Activated CD8-positive, alpha-beta T cell treated with anti-CD3 and anti-CD28 coated beads, Interleukin-2, amount 10 ng/mL, durations not matched to agents 7 days and 5 days (primary cell): ENCODE measurements at places on chromosomes 7 and 10. TPM values are rescaled to one million over a fixed set of nuclear protein-coding genes. Genes with fewer than 3 reads are reported as not detected.

GRCh38 chr7:3951316-3952055 is 650.4 kb downstream of the SDK1 start:
- H3K4me1 ChIP-seq = no peaks in the 10 kb centered on the region
- H3K36me3 ChIP-seq = no peaks in the 10 kb centered on the region
- no peak overlapping the region for H3K27ac ChIP-seq
- H3K4me3 ChIP-seq = no peak overlapping the region
- no peaks in the 10 kb centered on the region for H3K27me3 ChIP-seq

GRCh38 chr7:28149291-28150101 is 31.1 kb downstream of the JAZF1 start:
- H3K4me1 ChIP-seq = peaks cover 25% of the 10 kb centered on the region
- DNase-seq = no peak
- H3K36me3 ChIP-seq = no peaks in the 10 kb centered on the region
- no peak overlapping the region for H3K4me3 ChIP-seq

DNA sequence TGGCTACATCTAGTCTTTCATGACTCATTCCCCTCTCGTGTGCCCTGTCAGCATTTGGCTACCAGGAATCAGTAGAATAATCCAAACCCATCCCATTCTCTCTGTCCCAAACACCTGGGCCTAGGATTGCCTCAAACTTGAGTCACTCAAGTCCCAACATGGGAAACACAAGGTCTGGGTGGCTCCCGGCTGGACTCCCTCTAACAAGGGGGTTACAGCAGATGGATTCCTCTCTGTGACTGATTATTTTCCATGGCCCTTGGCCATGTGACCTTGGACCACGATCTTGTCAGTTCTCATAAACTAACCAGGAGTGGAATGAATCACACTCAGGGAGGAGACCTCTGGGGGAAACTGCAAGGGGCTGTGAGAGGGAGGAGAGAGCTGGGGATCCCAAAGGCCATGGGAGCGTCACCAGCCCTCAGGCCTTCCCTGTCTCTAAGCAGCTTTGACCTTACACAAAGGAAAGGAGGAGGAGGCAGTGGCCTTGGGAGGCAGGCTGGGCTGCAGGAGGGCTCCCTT is 533.1 kb downstream of the KCNMA1 start:
- H3K27ac ChIP-seq = no peak overlapping the region
- H3K4me1 ChIP-seq = no peaks in the 10 kb centered on the region
- no peak for DNase-seq
- H3K27me3 ChIP-seq = no peaks in the 10 kb centered on the region
- H3K4me3 ChIP-seq = no peak overlapping the region

DNA sequence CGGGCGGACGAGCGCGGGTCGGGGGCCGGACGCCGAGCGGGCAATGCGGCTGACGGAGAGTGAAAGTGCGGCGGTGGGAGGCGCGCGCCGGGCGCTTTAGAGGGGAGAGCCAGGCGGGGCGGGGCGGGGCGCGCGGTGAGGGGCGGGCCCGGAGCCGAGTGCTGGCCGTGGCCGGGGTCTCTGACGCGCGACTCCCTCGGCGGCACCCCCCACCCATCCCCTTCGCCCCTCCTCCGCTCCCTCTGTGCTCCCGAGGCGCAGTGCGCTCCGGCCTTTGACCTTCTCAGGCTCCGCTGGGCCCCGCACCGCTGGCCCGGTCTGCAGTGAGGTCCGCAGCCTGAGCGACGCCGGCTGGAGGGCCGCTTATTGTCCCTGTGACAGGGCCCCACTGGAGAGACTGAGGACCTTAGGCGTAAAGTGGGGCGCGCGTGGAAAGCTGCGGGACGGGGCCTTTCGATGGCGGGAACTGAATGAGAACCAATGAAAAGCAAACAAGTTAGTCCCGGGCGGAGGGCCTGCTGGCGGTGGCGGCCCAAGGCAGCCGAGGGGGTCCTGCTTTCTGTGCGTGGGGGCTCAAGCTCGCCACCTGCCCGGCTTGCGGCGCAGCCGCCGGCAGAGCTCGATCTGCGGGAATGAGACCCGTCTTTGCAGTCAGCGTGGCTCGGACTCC is at the start of gene CXCL12:
Gene CXCL12 (minus strand): TSS at position 72 of the 670 bp plus-strand sequence. CDS start 92 bp downstream, outside the sequence.
- peak within 1 kb of the TSS; percentile 28 for H3K4me3 ChIP-seq
- no peaks in the 10 kb centered on the region for H3K36me3 ChIP-seq
- peaks cover 7% of the 10 kb centered on the region for H3K4me1 ChIP-seq

- H3K4me3 ChIP-seq = no peak overlapping the region
- DNase-seq = no peak
- no peaks in the 10 kb centered on the region for H3K36me3 ChIP-seq
- no peaks in the 10 kb centered on the region for H3K27me3 ChIP-seq
These were observed 407.7 kb downstream of the PARD3 start for GRCh38 chr10:34407324-34407805.

DNA sequence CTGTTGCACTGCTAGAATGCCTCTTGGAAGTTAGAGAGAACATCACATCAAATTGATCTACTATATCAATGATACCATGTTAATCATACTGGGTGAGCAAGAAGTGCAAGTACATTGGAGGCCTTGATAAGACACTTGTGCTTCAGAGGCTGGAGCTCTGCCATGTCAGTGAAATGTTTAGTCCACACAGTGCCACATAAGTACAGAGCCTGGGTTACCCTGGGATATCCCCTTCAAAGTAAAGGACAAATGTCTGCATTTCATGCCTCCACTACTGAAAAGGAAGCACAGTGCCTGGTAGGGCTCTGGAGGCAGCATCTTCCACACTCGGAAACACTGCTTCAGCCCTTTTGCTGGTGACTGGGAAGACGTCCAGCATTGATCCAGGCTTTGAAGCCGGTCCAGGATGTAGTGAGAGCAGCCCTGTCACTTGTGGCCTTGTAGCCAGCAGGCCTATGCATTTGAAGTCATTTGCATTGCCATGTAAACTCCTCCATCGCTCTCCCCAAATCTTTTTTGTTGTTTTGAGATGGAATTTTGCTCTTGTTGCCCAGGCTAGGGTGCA is 15.7 kb upstream of the STN1 start:
- H3K4me3 ChIP-seq = no peak overlapping the region
- no peak overlapping the region for H3K27ac ChIP-seq
- H3K27me3 ChIP-seq = peaks cover 2% of the 10 kb centered on the region
- no peak for DNase-seq
- no peaks in the 10 kb centered on the region for H3K4me1 ChIP-seq
- H3K36me3 ChIP-seq = no peaks in the 10 kb centered on the region

DNA sequence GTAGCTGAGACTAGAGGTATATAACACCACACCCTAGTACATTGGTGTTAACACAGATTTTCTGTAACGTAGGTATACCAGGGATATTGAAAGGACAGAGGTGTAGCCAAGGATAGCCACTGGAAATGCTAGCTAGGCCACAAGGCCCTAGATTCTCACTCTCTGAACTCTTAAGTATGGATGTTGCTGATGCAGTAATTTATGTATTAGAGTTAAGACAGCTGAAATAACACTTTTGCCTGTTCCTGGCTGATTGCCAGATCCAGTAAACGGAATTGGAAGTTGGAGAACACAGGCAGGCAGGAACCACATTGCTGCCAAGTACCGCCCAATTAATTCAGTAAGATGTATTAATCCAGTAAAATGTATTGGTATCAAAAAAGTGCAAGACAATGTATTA is 1.8 kb downstream of the CALU start:
- no peak overlapping the region for H3K4me3 ChIP-seq
- no peak overlapping the region for H3K27ac ChIP-seq
- H3K27me3 ChIP-seq = no peaks in the 10 kb centered on the region
- H3K36me3 ChIP-seq = peaks cover 29% of the 10 kb centered on the region
- no peak for DNase-seq

DNA sequence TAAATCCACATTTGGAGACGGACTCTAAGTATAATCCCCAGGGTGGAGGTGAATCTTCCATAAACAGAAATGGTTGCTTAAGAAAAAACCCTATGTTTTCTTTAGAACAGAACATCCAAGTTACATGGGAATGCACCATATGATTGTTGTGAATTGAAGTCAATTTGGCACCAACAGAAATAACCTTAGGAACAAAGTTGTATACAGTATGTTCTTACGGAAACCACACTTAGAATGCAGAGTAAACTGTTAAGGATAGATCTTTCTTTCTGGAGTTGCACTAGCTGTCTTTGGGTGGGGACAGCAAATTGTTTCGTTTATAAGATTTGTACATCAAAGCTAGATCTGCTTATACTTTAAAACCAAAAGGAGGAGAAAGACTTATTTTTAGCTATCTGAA is 316.4 kb downstream of the PTEN start:
- no peaks in the 10 kb centered on the region for H3K27me3 ChIP-seq
- H3K4me1 ChIP-seq = peaks cover 10% of the 10 kb centered on the region
- no peak overlapping the region for H3K27ac ChIP-seq
- DNase-seq = no peak
- H3K4me3 ChIP-seq = no peak overlapping the region
- peaks cover 12% of the 10 kb centered on the region for H3K36me3 ChIP-seq

GRCh38 chr10:59212301-59212798 is 35.9 kb downstream of the PHYHIPL start:
- H3K4me1 ChIP-seq = no peaks in the 10 kb centered on the region
- no peaks in the 10 kb centered on the region for H3K36me3 ChIP-seq
- DNase-seq = no peak
- no peak overlapping the region for H3K27ac ChIP-seq

GRCh38 chr7:15643000-15643705 is 43.3 kb downstream of the MEOX2 start:
- H3K36me3 ChIP-seq = no peaks in the 10 kb centered on the region
- H3K27me3 ChIP-seq = no peaks in the 10 kb centered on the region
- no peak for DNase-seq
- H3K27ac ChIP-seq = no peak overlapping the region
- no peak overlapping the region for H3K4me3 ChIP-seq

GRCh38 chr10:101397140-101397539 is 43.2 kb downstream of the BTRC start:
- DNase-seq = peak; percentile 46
- H3K27ac ChIP-seq = no peak overlapping the region

- peaks cover 93% of the 10 kb centered on the region for H3K36me3 ChIP-seq
- H3K4me1 ChIP-seq = peaks cover 96% of the 10 kb centered on the region
- peak overlapping the region; percentile 76 for H3K27ac ChIP-seq
- peak overlapping the region; percentile 6 for H3K4me3 ChIP-seq
These were observed 64.9 kb downstream of the IKZF1 start for GRCh38 chr7:50369143-50370026.

- no peaks in the 10 kb centered on the region for H3K27me3 ChIP-seq
- no peak overlapping the region for H3K4me3 ChIP-seq
- no peak for DNase-seq
- H3K27ac ChIP-seq = no peak overlapping the region
- no peaks in the 10 kb centered on the region for H3K36me3 ChIP-seq
These were observed 596.7 kb upstream of the LRRTM3 start for GRCh38 chr10:66329147-66329546.

GRCh38 chr7:142482891-142483658 is 225.2 kb upstream of the PRSS58 start:
- no peaks in the 10 kb centered on the region for H3K27me3 ChIP-seq
- H3K36me3 ChIP-seq = no peaks in the 10 kb centered on the region
- H3K27ac ChIP-seq = peak overlapping the region; percentile 86
- H3K4me3 ChIP-seq = peak overlapping the region; percentile 31

- no peak for DNase-seq
- H3K36me3 ChIP-seq = peaks cover 30% of the 10 kb centered on the region
- H3K4me1 ChIP-seq = peaks cover 9% of the 10 kb centered on the region
These were observed 298.5 kb downstream of the ELMO1 start for GRCh38 chr7:37150180-37150579.

DNA sequence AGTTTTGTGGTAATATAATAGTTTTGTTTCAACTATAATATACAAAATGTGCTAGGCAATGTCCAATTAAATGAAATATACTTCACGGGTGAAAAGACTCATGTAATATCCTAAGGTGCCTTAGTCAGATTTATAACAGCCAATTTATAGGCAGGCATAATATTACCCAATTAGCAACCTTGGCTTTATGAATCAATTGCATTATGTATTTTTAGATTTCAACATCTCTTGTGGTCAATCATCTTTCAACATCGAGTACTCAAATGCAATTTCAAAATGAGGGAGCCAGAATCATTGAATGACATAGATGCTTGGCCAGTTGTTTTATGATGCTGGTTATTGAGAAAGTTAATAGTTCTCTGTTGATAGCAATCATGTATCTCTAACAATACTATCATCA is 110.3 kb upstream of the SP8 start:
- H3K4me1 ChIP-seq = no peaks in the 10 kb centered on the region
- no peak overlapping the region for H3K27ac ChIP-seq
- H3K4me3 ChIP-seq = no peak overlapping the region
- no peak for DNase-seq
- H3K36me3 ChIP-seq = no peaks in the 10 kb centered on the region
- H3K27me3 ChIP-seq = no peaks in the 10 kb centered on the region

DNA sequence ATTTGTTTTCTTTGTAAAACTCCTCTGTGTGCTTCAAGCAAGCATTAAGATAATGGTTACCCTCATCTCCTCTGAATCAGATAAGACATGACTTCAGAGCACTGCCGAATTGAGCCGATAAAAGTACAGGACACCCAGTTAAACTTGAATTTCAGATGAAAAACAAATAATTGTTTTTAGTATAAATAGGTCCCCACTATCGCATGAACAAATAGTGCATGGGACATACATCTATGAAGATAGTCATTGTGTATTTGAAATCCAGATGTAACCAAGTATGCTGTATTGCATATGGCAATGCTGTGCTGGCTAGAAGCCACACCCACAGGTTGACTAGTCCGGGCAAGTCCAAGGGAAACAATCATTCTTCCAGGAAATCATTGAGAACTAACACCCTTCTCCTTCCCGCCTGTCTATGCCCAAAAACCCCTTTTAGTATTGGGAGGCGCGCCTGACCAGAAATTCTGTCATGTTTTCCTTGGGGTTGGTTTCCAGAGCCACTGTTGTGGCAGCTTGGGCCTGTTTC is 12.6 kb upstream of the FGFR2 start:
- no peaks in the 10 kb centered on the region for H3K27me3 ChIP-seq
- H3K4me3 ChIP-seq = no peak overlapping the region
- H3K36me3 ChIP-seq = no peaks in the 10 kb centered on the region
- no peak for DNase-seq
- H3K4me1 ChIP-seq = no peaks in the 10 kb centered on the region
- H3K27ac ChIP-seq = no peak overlapping the region

DNA sequence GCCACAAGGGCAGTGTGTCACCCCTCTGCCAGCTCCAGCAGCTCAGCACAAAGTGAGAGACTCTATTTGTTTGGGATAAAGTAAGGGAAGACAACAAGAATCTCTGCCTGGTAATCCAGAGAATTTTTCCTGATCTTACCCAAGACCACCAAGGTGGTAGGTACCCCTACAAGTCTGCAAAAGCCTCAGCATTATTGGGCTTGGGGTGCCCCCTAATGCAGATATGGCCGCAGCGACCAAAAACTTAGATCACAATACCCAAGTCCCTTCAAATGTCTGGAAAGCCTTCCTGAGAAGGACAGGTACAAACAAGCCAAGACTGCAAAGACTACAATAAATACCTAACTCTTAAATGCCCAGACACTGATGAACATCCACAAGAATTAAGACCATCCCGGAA is 22.4 kb upstream of the CUL1 start:
- no peak overlapping the region for H3K27ac ChIP-seq
- peaks cover 9% of the 10 kb centered on the region for H3K4me1 ChIP-seq
- H3K4me3 ChIP-seq = no peak overlapping the region

GRCh38 chr10:61835069-61835945 is 66.2 kb upstream of the ARID5B start:
- peaks cover 4% of the 10 kb centered on the region for H3K4me1 ChIP-seq
- no peak overlapping the region for H3K27ac ChIP-seq
- DNase-seq = no peak

Gene PON3
- not detected for total RNA-seq

Gene TOMM7
- 208 TPM for total RNA-seq

Gene H2BK1
- not detected for total RNA-seq

Gene UNCX
- not detected for total RNA-seq

Gene SPDYE1
- not detected for total RNA-seq

Gene CYP3A4
- not detected for total RNA-seq

Gene CYP2C19
- not detected for total RNA-seq

Gene FAM13C
- total RNA-seq = not detected

Gene OR6V1
- total RNA-seq = not detected

Gene CUZD1
- 3.1 TPM for total RNA-seq
